ENCODE measurements at places on chromosomes 1 and 21. TPM values are rescaled to one million over a fixed set of nuclear protein-coding genes. Genes with fewer than 3 reads are reported as not detected.

GRCh38 chr1:163173121-163173520, 29.6 kb downstream of the RGS5 start:
- no peak for DNase-seq

DNA sequence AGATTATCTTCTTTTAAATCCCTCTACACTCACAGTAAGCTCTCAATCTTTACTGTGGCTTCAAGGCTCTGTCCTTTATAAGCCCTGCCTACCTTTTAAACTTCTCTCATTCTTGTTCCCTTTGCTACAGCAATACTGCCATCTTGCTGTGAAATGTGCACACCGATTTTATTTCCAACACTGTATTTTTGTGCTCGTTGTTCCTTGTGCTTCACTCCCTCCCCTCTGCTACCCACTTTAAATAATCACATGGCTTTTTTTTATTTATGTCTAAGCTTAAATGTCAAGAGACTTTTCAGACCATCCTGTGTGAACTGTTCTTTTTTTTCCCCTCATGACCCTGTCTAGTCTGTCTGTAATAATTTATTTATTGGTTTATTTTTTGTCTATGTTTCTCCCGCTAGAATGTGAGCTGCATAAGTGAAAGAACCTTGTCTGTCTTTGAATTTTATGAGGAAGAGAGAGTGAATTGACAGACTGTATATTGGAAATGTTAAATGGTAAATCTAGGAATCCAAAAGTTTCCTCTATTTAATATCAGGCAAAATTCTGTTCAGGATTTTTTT, 45.7 kb downstream of the ABCD3 start:
- peak; percentile 45 for DNase-seq

The GLUL gene
- 68.2 TPM for total RNA-seq

The NTNG1 gene
- total RNA-seq, result not detected

Data from naive thymus-derived CD4-positive, alpha-beta T cell (primary cell).